Large intestine (tissue), 12 donors: ENCODE measurements at places on chromosomes 11 and 22.

- DNase-seq, result no peak
Observed at GRCh38 chr11:69316956-69317355, 23.0 kb downstream of the MYEOV start.

DNA sequence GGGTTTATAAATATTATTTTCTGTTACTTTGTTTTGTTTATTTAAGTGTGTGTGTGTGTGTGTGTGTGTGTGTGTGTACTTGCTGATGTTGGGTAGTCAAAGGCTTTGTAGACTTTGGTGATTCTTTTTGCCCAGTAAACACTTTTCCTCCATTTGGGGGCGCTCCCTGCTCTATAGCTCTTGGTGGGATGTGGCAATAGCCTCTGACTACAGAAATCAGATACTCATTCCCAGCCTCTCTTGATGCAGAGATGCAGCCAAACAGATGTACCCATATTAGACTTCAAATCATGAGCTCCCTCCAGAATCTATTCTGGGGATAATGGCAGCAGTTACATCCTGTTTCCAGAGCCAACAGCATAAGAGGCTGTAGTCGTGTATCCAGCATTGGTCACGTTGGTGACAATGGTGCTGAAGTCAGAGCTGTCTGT is 33.4 kb upstream of the APOL5 start:
- DNase-seq, result no peak

- DNase-seq, result no peak
Observed at GRCh38 chr11:28323621-28324020, 215.4 kb downstream of the METTL15 start.

GRCh38 chr11:11822946-11823345 is 18.8 kb upstream of the USP47 start:
- DNase-seq, result no peak
